Thoracic aorta (tissue), 2 donors: ENCODE measurements at places on chromosomes 7 and 10.

DNA sequence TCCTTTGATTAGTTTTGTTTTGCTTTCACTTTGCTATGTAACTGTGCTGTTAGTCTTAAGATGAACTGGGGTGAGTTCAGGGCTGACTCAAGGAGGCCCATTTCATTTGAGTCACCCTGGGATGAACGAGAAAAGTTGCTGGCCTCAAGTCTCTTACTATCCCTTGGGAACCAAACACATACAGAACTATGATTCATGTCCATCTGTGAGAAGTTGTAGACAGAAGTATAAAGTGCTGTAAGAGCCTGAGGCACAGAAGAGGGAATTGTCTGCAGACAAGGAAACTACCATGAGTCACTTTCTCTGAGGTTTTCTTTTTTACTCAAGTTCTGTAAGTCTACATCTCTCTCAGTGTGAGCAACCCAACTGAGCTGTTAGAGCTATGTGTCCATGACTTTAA, 179.8 kb upstream of the CSTF2T start:
- H3K27ac ChIP-seq: peak overlapping the region; percentile 73
- H3K4me3 ChIP-seq: peak overlapping the region; percentile 14
- peaks cover 19% of the 10 kb centered on the region for H3K4me1 ChIP-seq
- peak; percentile 38 for DNase-seq
- H3K27me3 ChIP-seq: no peaks in the 10 kb centered on the region

GRCh38 chr7:45511721-45512597, 62.2 kb upstream of the ADCY1 start:
- H3K27ac ChIP-seq: no peak overlapping the region
- no peaks in the 10 kb centered on the region for H3K27me3 ChIP-seq
- H3K4me1 ChIP-seq: no peaks in the 10 kb centered on the region
- no peak overlapping the region for H3K4me3 ChIP-seq
- H3K36me3 ChIP-seq: no peaks in the 10 kb centered on the region

GRCh38 chr7:151794508-151795167, 82.3 kb downstream of the PRKAG2 start:
- DNase-seq: no peak
- H3K4me3 ChIP-seq: no peak overlapping the region
- no peak overlapping the region for H3K27ac ChIP-seq
- no peaks in the 10 kb centered on the region for H3K36me3 ChIP-seq
- peaks cover 8% of the 10 kb centered on the region for H3K4me1 ChIP-seq

DNA sequence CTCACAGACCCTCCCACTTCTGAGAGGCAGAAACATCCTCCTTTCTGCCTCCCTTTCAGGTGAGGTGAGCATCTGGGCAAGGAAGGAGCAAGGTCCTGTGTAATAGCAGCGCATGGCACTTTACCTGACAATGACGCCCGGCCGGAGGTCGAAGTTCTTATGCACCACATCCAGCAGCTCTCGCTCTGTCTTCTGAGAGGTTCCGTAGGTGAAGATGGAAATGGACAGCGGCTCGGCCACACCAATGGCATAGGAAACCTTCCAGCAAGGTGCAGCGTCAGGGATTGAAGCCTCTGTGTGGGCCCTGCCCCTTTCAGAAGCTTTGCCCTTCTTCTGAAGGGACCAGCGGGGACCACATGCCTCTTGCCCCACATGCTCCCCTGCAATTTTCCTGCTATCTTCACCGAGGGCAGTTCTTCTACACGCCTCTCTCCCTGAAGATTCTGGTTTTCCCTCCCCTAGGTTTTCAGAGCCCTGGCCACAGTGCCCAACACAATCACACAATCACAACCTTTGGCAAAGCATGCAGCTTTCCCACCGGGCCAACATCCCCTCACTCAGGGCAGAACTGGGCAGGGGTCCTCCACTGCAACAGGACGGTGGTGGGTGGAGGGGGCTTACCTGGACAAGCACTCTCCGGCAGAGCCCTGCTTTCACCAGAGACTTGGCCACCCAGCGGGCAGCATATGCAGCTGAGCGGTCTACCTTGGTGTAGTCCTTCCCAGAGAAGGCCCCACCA, 14.9 kb downstream of the MAT1A start:
- H3K36me3 ChIP-seq: no peaks in the 10 kb centered on the region
- DNase-seq: no peak
- no peak overlapping the region for H3K27ac ChIP-seq
- no peak overlapping the region for H3K4me3 ChIP-seq
- no peaks in the 10 kb centered on the region for H3K4me1 ChIP-seq

- peaks cover 4% of the 10 kb centered on the region for H3K4me1 ChIP-seq
- H3K36me3 ChIP-seq: peaks cover 3% of the 10 kb centered on the region
- no peak for DNase-seq
- no peaks in the 10 kb centered on the region for H3K27me3 ChIP-seq
Observed at GRCh38 chr10:13632884-13633440, 46.2 kb downstream of the PRPF18 start.
